Uterine smooth muscle cell (primary cell): ENCODE measurements at places on chromosomes 7 and 10. TPM values are rescaled to one million over a fixed set of nuclear protein-coding genes. Genes with fewer than 3 reads are reported as not detected.

MGMT gene
- 10.0 and 22.6 TPM in 2 replicates for total RNA-seq

OPALIN gene
- not detected in 2 replicates for total RNA-seq

PNLIPRP3 gene
- 0.11 and 0.12 TPM in 2 replicates for total RNA-seq

CNPY1 gene
- not detected in 2 replicates for total RNA-seq

FAM221A gene
- 2.0 and 2.4 TPM in 2 replicates for total RNA-seq

PRKG1 gene
- 26.3 and 38.7 TPM in 2 replicates for total RNA-seq

MMD2 gene
- not detected in 2 replicates for total RNA-seq

SLC18A3 gene
- not detected in 2 replicates for total RNA-seq

ZNF316 gene
- 19.5 and 21.4 TPM in 2 replicates for total RNA-seq

EBLN1 gene
- total RNA-seq = not detected in 2 replicates

ARHGEF35 gene
- total RNA-seq = 1.5 and 2.1 TPM in 2 replicates

SLK gene
- 67.6 and 87.3 TPM in 2 replicates for total RNA-seq

CDHR1 gene
- 0.12 TPM in 1 of 2 replicates, not detected in the other for total RNA-seq

CRHR2 gene
- not detected in 2 replicates for total RNA-seq

IFIT1 gene
- total RNA-seq = 12.7 and 16.4 TPM in 2 replicates

RAB19 gene
- not detected in 2 replicates for total RNA-seq

ABCF2 gene
- 57.7 and 84.9 TPM in 2 replicates for total RNA-seq

SKIDA1 gene
- 0.75 and 1.1 TPM in 2 replicates for total RNA-seq

ZNF365 gene
- 6.1 and 9.0 TPM in 2 replicates for total RNA-seq

PHYHIPL gene
- total RNA-seq = not detected in 2 replicates

CTAGE6 gene
- total RNA-seq = 0.12 and 0.44 TPM in 2 replicates

ARMC3 gene
- not detected in 2 replicates for total RNA-seq

CLCN1 gene
- total RNA-seq = not detected in 2 replicates

RASA4B gene
- 0.89 and 5.9 TPM in 2 replicates for total RNA-seq

GPR158 gene
- under 0.01 TPM in 1 of 2 replicates, not detected in the other for total RNA-seq
